ENCODE measurements at places on chromosomes 2 and 18. TPM values are rescaled to one million over a fixed set of nuclear protein-coding genes. Genes with fewer than 3 reads are reported as not detected.

- no peak overlapping the region for H3K4me3 ChIP-seq
- no peak for DNase-seq
- no peaks in the 10 kb centered on the region for H3K27me3 ChIP-seq
- H3K4me1 ChIP-seq, result no peaks in the 10 kb centered on the region
- H3K36me3 ChIP-seq, result no peaks in the 10 kb centered on the region
- no peak overlapping the region for H3K27ac ChIP-seq
Measured at GRCh38 chr2:179049203-179049545, 763 bp downstream of the CCDC141 start.

DNA sequence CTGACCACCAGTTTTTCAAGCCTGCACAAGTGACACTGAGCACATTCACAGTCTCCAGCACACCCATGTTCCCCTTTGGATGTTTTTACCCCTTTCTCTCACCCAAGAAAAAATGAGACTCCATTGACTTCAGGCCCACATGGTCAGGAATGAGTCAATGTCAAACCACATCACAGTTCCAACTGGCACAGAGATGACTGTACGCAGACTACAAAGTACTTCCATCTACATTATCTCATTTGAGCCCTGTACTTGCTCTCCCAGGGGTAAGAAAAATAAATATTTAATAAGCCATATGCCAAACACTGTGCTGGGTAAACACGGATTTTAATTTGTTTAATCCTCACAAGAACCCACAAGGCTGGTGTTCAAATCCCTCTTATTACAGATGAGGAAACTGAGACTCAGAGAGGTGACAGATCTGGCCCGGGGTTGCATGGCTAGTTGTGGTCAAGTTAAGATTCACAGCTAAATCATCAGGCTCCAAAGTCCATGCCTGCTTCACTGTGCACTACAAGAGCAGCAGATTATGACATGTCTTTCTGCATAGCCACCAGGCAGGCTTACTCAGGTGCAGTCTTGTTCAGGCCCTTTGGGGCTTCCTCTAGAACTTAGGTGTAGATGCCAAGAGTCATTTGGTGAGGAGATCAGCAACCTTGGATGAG lies 106.1 kb downstream of the TXNL1 start:
- H3K4me3 ChIP-seq, result no peak overlapping the region
- peak; percentile 13 for DNase-seq
- no peaks in the 10 kb centered on the region for H3K27me3 ChIP-seq
- H3K36me3 ChIP-seq, result no peaks in the 10 kb centered on the region
- no peak overlapping the region for H3K27ac ChIP-seq

GRCh38 chr2:217775920-217776503 lies 226.8 kb downstream of the TNS1 start:
- H3K27me3 ChIP-seq, result peaks cover 67% of the 10 kb centered on the region
- no peaks in the 10 kb centered on the region for H3K36me3 ChIP-seq
- no peak overlapping the region for H3K4me3 ChIP-seq
- no peak for DNase-seq
- H3K4me1 ChIP-seq, result no peaks in the 10 kb centered on the region
- H3K27ac ChIP-seq, result no peak overlapping the region

GRCh38 chr2:72144632-72145288 lies 2.9 kb downstream of the CYP26B1 start:
- peak; percentile 59 for DNase-seq
- peak overlapping the region; percentile 83 for H3K4me3 ChIP-seq
- H3K4me1 ChIP-seq, result peaks cover 20% of the 10 kb centered on the region
- peaks cover 25% of the 10 kb centered on the region for H3K27me3 ChIP-seq

DNA sequence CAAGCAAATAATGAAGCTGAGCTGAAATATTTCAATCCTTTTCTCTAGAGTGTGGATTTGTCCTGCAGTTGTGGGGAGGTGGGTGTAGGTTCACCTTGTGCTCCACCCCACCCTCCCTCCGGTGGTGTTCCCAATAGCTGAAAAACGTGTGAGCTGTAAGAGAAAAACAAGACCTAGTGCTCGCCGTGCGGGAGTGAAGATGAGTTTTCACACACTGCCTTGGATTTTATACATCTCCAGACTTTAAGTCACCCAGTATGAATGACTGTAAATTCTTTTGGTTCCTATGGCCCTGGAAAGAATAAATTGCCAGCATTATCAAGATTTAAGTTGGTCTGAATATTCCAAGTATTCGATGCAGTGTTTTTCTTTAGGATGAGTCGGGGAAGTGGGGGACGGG lies 1.9 kb upstream of the SOX11 start:
- DNase-seq, result no peak
- no peaks in the 10 kb centered on the region for H3K36me3 ChIP-seq
- no peaks in the 10 kb centered on the region for H3K4me1 ChIP-seq
- no peak overlapping the region for H3K27ac ChIP-seq

DNA sequence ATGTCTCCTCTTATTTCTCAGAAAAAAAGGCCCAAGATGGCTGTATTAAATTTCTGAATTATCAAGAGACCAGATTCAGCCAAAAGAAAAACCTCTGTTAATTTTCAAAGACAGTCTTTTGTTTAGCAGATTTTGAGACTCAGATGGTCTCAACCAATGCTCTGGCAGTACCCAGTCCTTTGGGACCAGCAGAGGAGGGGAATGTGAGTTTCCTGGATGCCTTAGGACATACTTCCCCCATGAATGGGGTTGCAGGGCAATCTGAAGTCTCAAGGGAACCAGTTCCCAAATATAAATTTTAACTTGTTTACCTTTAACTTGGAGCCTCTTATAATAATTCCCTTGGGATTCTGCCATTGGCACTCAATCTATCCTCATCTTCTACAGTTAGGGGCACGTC lies 107.8 kb upstream of the ZNF521 start:
- no peaks in the 10 kb centered on the region for H3K36me3 ChIP-seq
- no peaks in the 10 kb centered on the region for H3K4me1 ChIP-seq
- H3K27me3 ChIP-seq, result peaks cover 46% of the 10 kb centered on the region
- no peak overlapping the region for H3K4me3 ChIP-seq
- DNase-seq, result no peak

GRCh38 chr2:59787095-59787494 lies 766.4 kb downstream of the BCL11A start:
- no peak overlapping the region for H3K4me3 ChIP-seq
- no peaks in the 10 kb centered on the region for H3K36me3 ChIP-seq
- peaks cover 17% of the 10 kb centered on the region for H3K27me3 ChIP-seq
- DNase-seq, result no peak
- H3K4me1 ChIP-seq, result no peaks in the 10 kb centered on the region

DNA sequence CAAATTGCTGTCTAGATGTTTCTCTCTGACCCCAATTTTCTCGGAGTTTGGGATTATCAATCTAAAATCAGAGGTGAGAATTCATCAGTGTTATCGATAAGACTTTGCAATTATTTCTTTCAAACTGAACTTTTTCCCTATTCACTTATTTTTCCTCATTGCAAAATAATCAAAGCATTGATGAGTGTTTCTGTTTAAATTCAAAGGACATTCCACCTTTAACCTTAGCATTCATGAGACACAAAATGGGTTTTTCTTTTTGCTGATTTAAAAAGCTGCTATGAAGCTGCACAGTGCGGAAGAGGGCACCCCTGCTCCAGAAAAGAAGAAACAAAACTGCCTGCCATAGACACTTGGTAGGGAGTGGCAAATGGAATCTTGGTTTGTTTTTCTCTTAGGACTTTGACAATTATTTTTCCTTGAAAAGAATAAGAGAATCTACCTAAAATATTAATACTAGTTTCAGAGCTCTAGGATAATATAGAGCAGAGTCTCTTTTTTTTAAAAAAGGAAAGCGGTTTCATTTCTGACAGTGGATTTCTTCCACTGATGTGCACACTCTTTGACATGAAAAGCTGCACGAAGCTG lies 203.4 kb downstream of the TGIF1 start:
- H3K27ac ChIP-seq, result peak overlapping the region; percentile 86
- no peak for DNase-seq
- H3K36me3 ChIP-seq, result no peaks in the 10 kb centered on the region

Gene RESP18
- not detected for total RNA-seq

Gene SCTR
- not detected for total RNA-seq

Gene ERLEC1
- 97.1 TPM for total RNA-seq
